ENCODE measurements at places on chromosomes 11 and 22. TPM values are rescaled to one million over a fixed set of nuclear protein-coding genes. Genes with fewer than 3 reads are reported as not detected.

GGTLC3 gene
- 8.0 TPM for total RNA-seq

SERPIND1 gene
- 0.24 TPM for total RNA-seq

- H3K4me1 ChIP-seq: peaks cover 46% of the 10 kb centered on the region
- H3K4me3 ChIP-seq: no peak overlapping the region
- peaks cover 98% of the 10 kb centered on the region for H3K36me3 ChIP-seq
These were observed 35.6 kb downstream of the TPBGL start for GRCh38 chr11:75276186-75276585.

GRCh38 chr11:75031224-75031753 lies 42.6 kb downstream of the NEU3 start:
- H3K36me3 ChIP-seq: no peaks in the 10 kb centered on the region
- no peak for DNase-seq
- no peak overlapping the region for H3K27ac ChIP-seq
- H3K4me3 ChIP-seq: no peak overlapping the region
- H3K4me1 ChIP-seq: no peaks in the 10 kb centered on the region
- no peaks in the 10 kb centered on the region for H3K27me3 ChIP-seq

TENM4 gene
- 1.1 TPM for total RNA-seq

DNA sequence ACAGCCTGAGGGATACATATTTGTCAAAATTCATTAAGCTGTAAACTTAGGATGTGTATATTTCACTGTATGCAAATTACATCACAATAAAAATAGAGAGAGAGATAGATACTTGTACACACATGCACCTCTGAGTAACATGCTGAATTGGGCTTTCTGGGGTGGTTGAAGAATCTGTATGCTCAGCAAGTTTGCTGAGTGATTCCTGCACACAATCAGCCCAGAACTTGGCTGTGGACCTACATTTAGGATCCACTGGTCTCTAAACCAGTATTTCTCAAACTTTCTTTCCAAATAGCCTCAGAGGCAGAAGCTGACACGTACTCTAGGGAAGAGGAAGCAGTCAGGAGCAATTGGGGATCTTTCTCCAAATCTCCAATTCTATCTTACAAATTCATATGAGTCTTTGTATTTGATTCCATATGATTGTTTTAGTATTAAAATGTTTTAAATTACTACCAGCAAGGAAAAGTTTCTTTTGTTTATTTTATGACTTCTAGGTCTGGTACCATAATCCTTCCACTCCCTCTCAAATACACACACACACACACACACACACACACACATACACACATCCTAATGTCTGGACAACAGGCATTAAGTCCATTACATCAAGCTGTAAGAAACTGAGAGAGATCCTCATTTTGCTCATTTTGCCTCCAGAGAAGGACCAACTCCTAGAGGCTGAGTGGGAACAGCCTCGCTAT lies 20.0 kb downstream of the SYT13 start:
- no peak for DNase-seq
- no peak overlapping the region for H3K27ac ChIP-seq
- no peak overlapping the region for H3K4me3 ChIP-seq
- peaks cover 19% of the 10 kb centered on the region for H3K27me3 ChIP-seq
- no peaks in the 10 kb centered on the region for H3K4me1 ChIP-seq

DNA sequence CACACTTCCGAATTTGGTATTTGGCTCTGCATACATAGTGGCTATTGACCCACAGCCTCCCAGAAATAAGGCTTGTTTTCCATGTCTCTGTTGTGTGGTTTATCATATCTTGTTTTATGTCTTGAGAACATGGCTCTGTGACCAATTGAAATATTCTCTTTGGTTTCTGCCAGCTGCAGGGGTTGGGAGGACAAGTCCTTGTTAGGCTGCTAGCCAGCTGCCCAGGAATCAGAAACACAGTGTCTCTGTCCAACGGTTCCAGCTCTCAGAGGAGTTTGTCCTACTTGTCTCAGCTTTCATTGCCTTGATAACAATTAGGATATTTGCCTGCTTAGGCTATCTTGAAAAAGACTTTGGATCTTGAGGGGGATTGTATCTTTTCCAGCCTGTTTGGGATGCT lies 6.0 kb upstream of the SLC7A4 start:
- H3K36me3 ChIP-seq: no peaks in the 10 kb centered on the region
- no peak for DNase-seq
- H3K27ac ChIP-seq: peak overlapping the region; percentile 41

LRRC32 gene
- total RNA-seq: 121 TPM

MMP13 gene
- total RNA-seq: not detected

MUC2 gene
- total RNA-seq: not detected

MRGPRE gene
- not detected for total RNA-seq
